ENCODE measurements at places on chromosomes 11 and 22.

DNA sequence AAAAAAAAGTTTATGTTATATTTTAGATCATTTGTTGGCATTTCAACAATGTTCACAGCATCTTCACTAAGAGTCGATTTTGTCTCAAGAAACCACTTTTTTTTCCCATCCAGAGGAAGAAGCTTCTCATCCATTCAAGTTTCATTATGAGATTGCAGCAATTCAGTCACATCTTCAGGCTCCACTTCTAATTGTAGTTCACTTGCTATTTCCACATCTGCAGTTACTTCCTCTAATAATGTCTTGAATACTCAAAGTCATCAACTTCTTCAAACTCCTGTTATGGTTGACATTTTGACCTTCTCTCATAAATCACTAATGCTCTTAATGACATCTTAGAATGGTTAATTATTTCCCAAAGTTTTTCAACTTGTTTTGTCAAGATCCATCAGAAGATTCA, 61.3 kb upstream of the CHORDC1 start:
- no peak for DNase-seq

- no peak for DNase-seq
Measured at GRCh38 chr11:132671851-132672370, 860.4 kb downstream of the OPCML start.

GRCh38 chr11:13256216-13256615, 21.4 kb upstream of the BMAL1 start:
- no peak for DNase-seq

DNA sequence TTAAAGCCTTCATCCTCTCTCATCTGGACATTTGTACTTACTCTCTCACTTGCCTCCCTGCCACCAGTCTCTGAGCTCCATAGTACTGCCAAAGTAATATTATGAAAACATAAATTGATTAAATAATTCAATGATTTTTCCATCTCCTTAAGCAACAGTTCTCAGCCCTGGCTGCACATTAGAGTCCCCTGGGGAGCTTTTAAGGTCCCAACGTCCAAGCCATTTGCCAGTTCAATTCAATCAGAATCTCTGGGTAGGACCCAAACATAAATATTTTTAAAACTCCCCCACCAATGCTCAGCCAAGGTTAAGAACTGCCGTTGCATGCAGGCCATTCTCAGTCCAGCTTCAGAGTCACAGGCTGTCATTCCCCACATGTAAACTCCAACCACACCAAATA, 114.4 kb upstream of the BMAL1 start:
- no peak for DNase-seq

DNA sequence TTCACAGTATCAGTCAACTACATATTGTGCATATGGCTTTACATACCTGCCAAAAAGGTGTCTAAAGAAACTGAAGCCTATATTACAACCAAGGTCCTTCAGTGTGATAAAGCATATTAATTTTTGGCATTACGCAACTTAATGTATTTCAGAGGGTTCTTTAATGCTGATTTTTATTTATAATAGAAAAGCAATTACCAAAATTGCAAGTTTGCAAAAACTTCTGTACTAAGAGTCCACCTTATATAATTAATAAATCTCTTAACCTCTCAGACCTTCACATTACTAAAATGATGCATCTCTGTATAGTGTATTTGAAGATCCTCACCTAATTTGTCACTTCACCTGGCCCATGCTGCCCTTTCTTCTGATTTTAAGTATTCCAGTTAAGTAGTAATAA, 128.6 kb downstream of the GUCY1A2 start:
- no peak for DNase-seq

DNA sequence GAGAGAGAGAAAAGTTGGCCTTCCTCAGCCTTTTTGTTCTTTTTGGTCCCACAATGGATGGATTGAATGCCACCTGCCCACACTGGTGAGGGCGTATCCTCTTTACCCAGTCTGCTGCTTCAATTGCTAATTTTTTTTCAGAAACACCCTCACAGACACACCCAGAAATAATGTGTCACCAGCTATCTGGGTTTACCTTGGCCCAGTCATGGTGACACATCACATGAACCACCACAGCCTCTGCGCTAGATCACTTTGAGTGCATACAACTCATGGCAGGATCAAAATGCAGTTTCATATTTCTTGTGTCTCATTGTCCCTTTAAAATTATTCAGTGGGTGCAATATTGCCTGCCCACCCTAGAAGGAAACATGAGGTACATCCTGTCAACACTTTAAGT, 63.3 kb downstream of the ADAMTS15 start:
- no peak for DNase-seq

GRCh38 chr22:50171319-50171964, 911 bp downstream of the PANX2 start:
- no peak for DNase-seq

- DNase-seq: no peak
Measured at GRCh38 chr11:130533113-130533798, 84.8 kb downstream of the ADAMTS15 start.

GRCh38 chr11:134841411-134841810, 429.4 kb upstream of the B3GAT1 start:
- DNase-seq: no peak

GRCh38 chr22:26555478-26555877, 34.5 kb downstream of the TPST2 start:
- DNase-seq: no peak

DNA sequence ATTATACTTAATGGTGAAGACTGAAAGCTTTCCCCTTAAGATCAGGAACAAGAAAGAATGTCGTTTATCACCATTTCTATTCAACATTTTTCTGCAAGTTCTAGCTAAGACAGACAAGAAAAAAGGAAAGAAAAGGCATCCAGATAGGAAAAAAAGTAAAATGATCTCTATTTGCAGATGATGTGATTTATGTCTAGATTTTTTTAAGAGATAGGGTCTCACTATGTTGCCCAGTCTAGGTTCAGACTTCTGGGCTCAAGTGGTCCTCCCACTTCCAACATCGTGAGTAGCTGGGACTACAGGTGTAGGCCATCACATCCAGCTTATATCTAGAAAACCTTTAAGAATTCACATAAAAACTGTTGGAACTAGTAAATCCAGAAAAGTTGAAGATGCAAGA, 51.4 kb upstream of the ADORA2A start:
- no peak for DNase-seq

GRCh38 chr22:42286205-42286604, 15.8 kb upstream of the TCF20 start:
- no peak for DNase-seq

GRCh38 chr11:788953-789940, 643 bp downstream of the CEND1 start:
- no peak for DNase-seq

DNA sequence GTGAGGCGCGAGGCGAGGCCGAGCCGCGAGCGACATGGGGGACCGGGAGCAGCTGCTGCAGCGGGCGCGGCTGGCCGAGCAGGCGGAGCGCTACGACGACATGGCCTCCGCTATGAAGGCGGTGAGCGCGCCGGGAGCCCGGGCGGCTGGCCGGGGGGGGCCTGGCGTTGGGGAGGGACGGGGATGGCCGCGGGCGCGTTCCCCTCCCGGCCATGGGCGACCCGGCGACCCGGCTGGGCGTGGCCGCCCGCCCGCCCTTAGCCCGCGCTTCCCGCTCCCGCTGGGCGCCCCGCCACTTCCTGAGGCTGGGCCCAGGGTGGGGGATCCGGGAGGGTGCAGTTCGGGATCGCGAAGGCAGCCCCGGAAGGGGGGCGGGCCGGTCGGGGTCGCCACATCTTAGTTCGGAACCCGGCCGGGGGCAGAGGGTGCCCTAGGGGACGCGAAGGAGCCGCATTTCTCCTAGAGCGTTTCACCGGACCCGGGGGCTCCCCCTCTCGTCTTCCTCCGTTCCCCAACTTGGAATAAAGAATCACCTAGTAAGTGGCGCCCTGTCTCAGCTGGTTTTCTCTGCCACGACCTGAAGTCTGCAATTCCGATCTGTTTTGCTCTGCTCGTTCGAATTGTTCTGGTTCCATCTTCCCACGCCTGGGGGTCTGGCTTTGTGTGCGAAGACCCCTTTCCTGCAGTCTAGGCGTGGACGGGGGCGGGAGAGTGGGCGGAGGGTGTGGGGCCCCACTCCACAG, 536 bp downstream of the YWHAH start:
- DNase-seq: peak; percentile 22

- DNase-seq: no peak
Measured at GRCh38 chr22:38866024-38866398, 6.0 kb downstream of the CBX6 start.

DNA sequence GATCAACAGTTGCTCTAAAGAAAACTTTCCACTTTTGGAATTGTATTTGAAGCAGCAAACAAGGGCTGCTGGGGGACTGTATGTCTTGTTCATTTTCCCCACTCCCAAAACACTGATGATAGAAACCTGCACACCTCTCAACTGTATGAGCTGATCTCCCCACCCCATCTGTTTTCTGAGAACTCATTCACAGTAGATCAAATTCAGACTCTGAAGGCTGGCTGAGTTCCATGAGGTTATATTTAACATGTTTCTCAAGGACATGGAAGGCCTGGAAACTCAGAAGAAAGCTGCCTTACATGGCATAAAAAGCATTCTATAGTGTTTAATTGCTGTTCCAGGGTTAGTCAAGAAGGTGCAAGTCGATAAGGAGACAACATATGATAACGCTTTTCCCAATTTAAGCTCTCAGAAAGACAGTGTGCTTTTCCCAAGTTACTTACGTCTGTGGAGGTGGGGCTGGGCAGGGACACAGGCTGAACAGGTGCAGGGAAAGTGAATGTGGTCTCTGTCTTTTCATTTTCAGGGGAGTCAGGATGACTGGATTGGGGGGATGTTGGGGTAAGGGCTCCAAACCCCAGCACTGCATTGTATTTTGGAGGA, 23.0 kb downstream of the LARGE2 start:
- no peak for DNase-seq

DNA sequence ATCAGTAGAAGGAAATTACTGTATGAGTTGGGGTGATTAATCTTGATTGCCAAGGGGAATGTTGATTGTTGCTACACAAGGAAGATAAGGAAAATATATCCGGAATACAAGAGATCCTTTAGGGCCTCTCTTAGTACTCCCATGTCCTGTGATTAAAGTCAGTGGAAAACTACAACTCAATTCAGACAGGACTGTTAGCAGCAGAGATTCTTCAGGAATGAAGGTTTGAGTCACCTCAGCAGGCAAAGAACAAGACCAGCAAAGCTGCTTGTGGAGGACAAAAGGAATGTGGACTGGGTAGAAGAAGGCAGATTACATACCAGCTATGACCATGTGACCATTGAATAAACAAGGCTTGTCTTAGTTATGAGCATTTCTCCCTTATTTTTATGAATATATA, 478.2 kb downstream of the BUD13 start:
- DNase-seq: no peak

DNA sequence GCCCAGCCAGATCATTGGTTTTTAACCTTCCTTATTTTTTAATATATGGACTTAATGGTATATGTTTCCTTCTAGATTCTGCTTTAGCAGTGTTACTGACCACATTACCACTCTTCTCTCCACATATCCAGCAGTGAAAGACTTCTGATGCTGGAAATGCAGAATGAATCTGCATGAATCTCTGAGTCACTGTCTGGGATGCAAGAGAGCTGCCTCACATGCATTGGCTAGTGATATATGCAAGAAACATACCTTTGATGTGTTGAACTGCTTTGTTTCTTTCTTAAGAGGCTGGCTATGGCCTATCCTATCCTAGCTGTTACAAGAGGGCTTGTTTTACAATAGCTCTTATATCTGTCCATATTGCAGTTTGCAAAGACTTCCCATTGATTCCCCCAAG, 16.6 kb upstream of the AMPD3 start:
- no peak for DNase-seq

DNA sequence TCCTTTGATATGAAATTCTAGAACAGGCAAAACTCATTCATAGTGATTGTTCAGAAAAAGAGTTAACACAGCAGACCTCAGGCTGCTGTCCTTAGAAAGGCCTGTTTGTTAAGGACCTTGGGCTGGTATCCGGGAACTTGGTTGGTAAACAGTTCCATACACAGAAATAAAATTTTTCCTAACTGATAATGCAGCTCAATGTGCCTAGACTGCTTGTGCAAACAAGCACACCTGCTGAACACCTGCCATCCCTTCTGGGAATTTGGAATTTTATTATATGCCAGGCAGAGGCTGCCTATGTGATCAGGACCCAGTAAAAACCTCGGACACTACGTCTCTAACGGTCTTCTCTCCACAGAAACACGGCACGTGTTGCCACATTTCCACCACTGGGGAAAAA, 11.5 kb downstream of the THAP12 start:
- DNase-seq: no peak

DNA sequence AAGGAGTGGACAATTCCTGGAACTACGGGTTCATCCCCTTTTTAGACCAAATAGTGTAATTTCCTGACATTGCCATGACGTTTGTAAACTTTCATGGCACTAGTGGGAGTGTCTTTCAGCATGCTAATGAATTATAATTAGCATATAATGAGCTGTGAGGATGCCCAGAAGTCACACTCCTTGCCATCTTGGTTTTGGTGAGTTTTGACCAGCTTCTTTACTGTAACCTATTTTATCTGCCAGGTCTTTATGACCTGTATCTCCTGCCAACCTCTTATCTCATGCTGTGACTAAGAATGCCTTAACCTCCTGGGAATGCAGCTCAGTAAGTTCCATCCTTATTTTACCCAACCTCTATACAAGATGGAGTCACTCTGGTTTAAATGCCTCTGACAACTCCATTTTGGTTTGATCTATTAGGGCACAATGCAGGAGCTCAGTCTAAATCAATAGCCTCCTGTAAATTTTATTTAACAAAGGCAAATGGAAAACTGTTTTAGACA, 20.7 kb downstream of the OR10A6 start:
- DNase-seq: no peak

DNA sequence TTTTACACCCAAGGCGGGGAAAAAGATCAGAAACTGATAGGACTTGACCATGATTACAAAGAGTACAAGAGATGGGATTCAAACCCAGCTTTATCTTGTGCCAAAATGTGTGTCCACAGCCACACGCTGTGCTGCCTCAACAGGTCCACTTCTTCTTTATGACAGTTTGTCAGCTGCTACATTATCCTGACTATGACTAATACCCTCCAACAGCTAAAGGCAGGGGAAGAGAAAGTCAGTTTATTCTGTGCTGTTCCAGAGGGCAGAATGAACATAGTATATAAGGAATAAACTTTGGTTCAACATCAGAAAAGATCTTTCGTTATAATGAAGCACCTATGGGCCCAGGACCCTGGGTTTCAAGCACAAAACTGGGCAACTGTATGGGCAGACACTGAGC, 668.2 kb upstream of the TENM4 start:
- DNase-seq: no peak

GRCh38 chr11:1217151-1217550, 5.7 kb upstream of the MUC5B start:
- DNase-seq: no peak

GRCh38 chr22:24576778-24577177, 16.1 kb downstream of the LRRC75B start:
- no peak for DNase-seq

GRCh38 chr22:42649246-42650099, at the start of gene CYB5R3:
CYB5R3 (minus strand) TSS chr22:42649392; CDS start chr22:42649315, 77 bp downstream.
- DNase-seq: peak; percentile 49

All from activated T-helper 1 cell treated with anti-CD3 and anti-CD28 coated beads, Interleukin-2, amount 50 U/mL, for 16 hours (primary cell).